Stimulated activated CD4-positive, alpha-beta T cell treated with anti-CD3 and anti-CD28 coated beads, TNF-alpha, amount 100 ng/mL, for 1 hour (primary cell): ENCODE measurements at places on chromosomes 1 and 21.

- DNase-seq, result no peak
These were observed 360 bp upstream of the PRDX6 start for GRCh38 chr1:173476665-173477285.

DNA sequence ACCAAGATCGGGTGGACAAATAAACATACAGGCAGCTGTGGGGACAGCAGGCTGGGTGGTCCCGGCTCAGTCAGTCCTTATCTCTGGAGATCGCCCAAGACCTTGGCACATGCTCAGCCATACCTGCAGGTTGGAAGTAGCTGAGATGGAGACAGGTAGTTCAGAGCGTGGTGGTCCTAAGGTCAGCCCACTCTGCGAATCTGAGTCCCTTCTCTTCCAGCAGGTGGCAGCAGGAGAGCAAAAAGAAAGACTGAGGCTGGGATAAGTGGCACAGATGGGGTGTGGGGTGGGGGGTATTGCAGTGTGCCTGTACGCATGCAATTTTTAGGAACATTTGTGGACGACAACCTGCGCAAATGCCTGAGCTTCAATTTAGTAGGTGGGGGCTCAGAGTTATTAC, 104.9 kb downstream of the TENT5C start:
- DNase-seq, result no peak

DNA sequence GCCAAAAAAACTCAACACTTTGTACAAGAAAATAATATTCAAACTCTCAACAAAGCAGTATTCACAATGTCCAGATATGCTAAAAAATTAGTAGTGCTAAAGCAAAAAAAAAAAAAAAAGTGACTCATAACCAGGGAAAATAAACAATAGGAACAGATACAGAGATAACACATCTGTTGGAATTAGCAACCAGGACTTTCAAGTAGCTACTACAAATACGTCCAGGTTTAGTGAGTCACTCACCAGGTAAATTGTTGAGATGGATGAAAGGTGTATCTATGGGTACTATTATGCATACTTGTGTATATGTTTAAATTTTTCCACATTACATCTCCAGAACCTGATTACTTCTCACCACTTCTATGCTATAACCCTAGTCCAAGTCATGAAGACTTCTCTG, 144.8 kb upstream of the SLC35F3 start:
- no peak for DNase-seq

GRCh38 chr1:149934356-149934755, 2.3 kb downstream of the MTMR11 start:
- DNase-seq, result no peak

DNA sequence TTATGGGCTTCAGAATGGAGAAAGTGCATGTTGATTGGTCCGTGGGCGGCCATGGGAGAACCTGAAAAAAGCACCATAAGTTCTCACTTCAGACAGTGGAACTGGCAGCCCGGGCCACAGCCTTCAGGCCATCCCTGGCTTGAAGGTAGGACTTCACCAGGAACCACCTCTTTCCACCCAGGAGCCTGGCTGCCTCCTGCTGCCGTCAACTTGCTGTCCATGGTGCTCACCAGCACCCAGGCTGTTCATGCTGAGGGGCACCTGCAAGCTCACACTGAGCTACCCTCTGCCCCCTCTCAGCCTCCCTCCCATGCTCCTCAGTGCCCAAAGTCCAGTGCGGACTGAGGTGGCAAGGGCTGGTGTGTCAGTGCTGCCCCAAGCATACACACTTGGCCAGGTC, 12.9 kb upstream of the FNBP1L start:
- no peak for DNase-seq
